ENCODE measurements at places on chromosomes 6 and 20. TPM values are rescaled to one million over a fixed set of nuclear protein-coding genes. Genes with fewer than 3 reads are reported as not detected.

Gene ELOVL2
- 10.6 TPM for total RNA-seq

DNA sequence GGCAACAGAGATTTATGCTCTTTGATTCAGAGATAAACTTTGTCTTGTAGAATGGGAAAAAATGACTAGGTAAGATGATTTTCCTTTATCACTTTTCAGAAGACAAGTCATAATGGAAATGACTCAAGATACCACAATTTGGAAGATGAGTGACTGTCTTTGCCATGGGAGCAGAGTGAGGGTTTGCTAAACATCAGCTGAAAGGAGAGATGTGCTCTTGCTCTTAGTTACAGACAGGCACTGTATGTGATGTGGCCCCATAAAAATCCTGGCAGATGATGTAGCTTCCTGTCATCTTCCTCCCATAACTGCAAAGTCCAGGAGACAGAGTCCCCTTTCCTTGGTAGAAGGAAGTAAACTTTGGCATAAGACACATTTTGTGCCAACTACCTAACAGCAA, 47.6 kb downstream of the BACH2 start:
- DNase-seq = no peak

DNA sequence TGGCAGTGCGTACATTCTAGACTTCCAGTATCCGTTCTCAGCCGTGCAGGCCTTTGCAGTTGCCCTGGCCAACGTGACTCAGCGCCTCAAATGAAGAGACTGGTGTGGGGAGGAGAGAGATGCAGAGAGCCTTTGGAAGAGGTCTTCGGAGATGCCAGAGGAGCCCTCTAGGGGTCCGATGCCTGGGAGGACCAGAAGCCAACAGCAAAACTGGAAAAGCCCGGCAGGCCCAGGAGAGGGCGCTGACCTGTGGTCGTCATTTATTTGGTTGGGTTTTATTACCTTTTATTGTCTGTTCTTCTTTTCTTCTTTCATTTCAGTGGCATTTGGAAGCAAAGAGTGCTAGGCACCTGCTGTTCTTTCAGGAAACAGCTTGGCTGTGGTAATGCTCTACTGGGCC, 53.3 kb upstream of the TMEM181 start:
- DNase-seq = peak; percentile 76

GRCh38 chr20:36132802-36133211, 21.7 kb upstream of the EPB41L1 start:
- DNase-seq = no peak

DNA sequence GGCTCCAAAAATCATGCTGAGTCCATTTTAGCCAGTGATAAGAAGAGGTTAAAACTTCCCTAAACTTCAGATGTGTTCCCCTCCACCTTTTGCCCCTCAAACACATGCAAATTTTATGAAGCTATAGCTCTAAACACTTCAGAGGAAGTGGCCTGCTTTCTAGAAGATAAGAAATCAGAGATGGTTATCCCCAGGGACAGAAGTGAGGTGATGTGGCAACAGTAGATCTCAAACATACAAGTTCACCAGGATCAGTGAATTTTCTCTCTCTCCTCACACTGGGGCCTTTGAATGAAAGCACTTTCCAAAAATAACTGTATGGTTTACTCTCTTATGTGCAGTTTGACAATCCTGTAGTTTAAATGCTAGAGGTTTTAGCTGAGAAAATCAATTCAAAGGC, 332.0 kb downstream of the BTBD9 start:
- DNase-seq = no peak
